ENCODE measurements at places on chromosomes 7 and 10. TPM values are rescaled to one million over a fixed set of nuclear protein-coding genes. Genes with fewer than 3 reads are reported as not detected.

The CRPPA gene
- polyA plus RNA-seq = 0.92 TPM

DNA sequence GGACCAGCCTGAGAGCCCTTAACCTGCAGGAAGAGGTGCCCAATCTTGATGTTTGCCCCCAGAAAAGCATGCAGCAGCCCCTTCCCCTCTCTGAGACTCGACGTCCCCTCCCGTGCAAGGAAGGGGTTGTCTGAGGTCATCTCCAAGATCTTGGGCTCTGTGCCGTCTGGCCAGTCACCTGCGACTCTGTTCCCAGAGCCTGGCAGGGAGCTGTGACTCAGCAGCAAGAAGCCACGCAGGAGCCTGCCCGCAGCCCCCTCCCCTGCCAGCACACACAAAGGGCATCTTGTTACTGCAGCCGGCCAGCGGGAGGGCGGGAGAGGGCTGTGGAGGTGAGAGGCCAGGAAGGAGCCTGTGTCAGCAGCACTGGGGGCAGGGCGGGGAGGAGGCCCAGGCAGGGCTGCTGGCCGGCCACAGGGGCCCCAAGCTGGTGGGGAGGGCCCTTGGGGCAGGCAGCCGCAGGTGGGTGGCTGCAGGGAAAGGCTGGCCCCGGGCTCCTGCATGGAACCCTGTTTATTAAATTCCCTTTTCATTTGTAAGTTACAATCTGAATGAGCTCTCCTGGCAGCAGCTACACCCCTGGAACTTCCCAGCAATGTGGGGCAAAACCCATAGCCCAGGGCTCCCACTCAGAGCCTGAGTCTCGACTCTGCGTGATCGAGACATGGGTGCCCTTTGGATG, 103.7 kb upstream of the ZMIZ1 start:
- no peak for DNase-seq

DNA sequence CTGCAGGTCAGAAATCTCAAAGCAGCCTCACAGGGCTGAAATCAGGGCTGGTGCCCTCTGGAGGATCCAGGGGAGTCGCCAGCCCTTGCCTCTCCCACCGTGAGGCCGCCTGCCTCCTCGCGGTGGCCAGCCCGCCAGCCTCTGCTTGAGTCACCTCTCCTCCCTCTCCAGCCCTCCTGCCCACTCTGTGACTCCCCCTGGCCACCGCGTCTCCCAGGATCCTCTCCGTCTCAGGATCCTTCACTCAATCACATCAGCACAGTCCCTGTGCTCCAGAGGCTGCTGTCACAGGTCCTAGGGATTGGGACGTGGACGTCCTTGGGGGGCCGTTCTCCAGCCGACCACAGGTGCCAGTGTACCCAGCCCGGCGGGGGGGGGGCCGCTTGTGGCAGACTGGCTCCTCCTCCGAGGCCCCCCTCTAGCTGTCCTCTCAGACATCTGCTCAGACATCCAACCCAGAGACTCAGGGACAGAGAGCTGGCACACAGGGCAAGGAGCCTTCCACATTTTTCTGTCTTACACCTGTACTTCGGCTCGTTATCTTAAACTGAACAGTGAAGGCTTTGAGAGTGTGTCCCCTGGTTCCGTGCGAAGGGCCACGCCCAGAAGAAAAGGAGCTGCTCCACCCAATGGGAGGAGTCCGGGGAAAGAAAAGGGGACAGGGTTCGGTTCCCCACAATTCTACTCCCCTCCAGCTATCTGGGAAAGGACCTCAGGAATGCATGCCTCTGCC, 9.4 kb upstream of the PPP2R2D start:
- DNase-seq = no peak

- DNase-seq = no peak
Observed at GRCh38 chr7:130135208-130136205, 65.2 kb downstream of the KLHDC10 start.

DNA sequence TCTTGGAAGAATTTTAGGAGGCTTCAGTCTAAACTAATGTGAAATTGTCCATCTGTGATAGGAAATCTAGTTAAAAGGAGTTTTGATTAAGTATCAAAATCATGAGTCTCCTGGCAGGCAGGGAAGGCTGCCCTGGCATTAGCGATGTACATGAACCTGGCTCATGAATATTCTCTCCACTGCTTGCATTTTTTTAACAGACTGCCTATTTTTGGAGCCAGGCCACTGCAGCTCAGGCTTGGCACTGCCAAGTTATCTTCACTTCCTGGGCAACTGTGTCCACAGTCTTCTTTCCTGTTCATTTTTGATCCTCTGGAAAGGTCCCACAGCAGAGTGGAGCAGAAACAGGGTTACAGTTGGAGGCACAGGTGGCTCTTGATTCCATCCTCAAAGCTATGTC, 7.0 kb downstream of the GPR26 start:
- DNase-seq = no peak

GRCh38 chr7:91880016-91880412, 488 bp downstream of the MTERF1 start:
- DNase-seq = no peak

Measured in AG04450 (cell line).